ENCODE measurements at places on chromosomes 3 and 15.

DNA sequence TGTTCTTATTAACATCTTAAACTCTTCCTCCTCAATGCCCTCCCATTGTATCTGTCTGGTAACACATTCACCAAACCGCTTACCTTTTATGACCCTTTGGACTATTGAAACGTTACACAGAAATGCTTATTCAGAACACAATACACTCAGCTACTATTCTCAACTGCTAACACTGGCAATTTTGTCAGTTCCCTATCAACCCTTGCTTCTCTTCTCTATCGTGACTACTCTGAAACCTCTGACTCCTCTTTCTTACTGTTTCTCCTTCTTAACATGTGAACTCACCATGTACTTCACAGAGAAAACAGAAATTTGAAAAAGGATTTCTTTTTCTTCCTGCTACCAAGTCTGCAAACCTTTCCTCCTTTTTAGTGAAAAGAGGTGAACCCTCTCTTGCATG lies 232.9 kb upstream of the GPR149 start:
- DNase-seq, result no peak

DNA sequence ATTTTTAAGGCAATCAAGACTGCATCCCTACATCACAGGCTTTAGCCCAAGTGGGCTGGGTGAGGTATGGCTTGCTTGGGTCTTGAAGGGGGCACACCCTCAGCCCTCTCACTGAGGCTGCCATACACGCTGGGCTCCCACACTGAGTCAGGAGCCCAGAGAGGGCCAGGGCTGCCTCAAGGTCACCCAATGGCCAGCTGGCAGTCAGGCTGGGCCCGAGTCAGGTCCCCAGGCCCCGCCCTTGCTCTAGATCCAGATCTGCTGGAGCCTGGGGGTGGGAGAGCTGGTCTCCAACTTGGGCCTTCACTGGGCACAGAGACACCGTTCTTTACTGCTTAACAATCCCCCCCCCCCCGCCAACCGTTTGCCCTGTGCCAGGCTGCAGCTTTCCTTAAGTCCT lies 88.1 kb downstream of the IQSEC1 start:
- no peak for DNase-seq

- no peak for DNase-seq
Measured at GRCh38 chr3:98406034-98406433, 15.6 kb downstream of the OR5K3 start.

GRCh38 chr15:88230823-88231222 lies 25.7 kb downstream of the NTRK3 start:
- no peak for DNase-seq

DNA sequence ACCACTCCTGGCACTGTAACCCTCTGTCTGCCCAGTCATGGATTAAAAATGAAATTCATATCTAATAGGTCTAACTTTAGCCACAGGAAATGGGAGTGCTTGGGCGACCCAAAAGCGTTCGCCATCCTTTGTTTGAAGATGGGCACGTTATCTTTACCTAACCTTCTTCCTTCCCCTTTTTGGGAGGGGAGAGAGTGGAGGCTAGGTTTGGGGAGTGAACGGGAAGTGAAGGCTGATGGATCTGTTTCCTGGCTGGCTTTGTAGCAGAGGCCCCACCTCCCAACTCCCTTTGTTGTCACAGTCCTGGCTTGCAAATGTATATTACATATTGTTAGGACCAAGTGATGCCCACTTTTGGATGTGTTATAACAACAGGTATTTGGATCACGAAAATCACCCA lies 98.1 kb upstream of the ARHGEF3 start:
- no peak for DNase-seq

- no peak for DNase-seq
Measured at GRCh38 chr3:118772547-118773011, 262.1 kb downstream of the IGSF11 start.

GRCh38 chr3:184275961-184276910 lies at the start of gene ECE2:
Gene ECE2, plus strand, starts transcription at chr3:184276022. Its CDS starts 132 bp downstream, at chr3:184276154.
- no peak for DNase-seq

DNA sequence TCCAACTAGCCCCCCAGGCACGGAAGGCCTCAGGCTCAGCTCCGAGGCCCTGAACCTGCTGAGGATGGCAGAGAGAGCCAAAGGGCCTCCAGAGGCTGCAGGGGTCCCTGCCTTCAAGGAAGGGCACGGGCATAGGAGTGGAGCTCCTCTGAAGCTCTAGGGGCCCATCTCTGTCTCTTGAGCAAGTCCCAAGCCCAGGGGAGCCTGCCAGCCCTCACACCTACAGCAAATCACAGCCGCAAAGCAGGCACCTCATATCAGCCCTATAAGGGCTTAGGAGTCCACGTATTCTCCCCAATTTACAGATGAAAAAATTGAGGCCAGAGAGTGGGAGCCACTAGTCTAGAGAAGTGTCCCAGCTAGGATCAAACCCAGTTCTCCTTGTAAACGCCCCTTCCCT lies 14.2 kb downstream of the PSTPIP1 start:
- DNase-seq, result no peak

DNA sequence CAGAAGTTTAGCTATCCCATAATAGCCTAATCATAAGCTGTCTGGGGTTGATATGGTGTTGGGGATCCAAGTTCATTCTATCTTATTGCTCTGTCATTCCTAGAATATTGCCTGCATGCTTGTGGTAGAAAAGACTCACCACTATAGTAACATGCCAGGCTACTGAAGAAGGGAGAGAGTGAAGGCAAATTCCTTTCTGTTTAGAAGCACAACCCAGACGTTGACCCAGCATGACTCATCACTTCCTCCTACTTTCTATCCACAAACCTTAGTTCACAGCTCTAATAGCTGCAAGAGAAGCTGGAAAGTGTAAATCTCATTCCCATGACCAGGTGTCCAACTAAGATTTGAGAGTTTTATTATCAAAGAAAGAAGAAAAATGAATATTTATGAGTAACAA lies 57.8 kb upstream of the NMD3 start:
- DNase-seq, result peak; percentile 53

DNA sequence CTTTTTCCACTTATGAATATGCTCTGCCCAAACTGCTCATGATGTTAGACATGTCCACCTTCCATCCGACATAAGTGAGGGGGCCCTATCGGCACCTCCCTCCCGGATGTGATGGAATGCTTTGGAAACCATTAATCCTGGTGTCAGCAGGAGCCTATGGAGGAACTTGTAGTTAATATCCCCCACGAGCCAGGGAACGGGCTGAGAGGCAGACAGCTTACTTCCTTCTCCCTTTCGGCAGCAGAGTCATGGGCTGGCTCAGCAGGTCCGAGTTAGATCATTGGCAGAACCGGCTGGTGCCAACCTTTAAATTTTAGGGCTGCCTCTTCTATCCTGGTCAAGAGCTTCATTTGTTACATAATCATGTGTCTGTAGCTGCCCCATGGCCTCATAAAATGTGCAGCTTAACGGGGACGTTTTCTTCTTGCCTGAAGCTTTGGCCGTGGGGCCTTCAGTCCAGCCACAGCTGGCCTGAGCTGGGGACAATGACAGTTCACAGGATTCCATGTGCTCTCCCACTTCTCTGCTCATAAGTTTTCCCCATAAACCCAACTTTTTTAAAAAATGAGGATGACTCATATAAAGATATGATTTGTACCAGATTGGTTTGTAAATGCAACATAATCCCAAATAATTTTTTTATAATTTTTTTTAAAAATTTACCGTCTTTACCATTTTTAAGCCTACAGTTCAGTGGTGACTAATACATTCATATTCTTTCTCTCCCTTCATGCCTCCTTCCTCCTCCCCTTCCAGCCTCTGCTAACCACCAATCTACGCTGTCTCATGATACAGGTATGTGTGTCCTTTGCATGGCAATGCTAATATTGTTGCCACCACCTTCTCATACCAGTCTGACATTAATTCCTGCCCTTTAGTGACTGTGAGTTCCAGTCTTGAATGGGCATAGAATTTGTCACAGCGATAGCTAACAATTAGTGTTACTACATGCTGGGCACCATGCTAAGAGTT lies 62.2 kb upstream of the RGMA start:
- no peak for DNase-seq

DNA sequence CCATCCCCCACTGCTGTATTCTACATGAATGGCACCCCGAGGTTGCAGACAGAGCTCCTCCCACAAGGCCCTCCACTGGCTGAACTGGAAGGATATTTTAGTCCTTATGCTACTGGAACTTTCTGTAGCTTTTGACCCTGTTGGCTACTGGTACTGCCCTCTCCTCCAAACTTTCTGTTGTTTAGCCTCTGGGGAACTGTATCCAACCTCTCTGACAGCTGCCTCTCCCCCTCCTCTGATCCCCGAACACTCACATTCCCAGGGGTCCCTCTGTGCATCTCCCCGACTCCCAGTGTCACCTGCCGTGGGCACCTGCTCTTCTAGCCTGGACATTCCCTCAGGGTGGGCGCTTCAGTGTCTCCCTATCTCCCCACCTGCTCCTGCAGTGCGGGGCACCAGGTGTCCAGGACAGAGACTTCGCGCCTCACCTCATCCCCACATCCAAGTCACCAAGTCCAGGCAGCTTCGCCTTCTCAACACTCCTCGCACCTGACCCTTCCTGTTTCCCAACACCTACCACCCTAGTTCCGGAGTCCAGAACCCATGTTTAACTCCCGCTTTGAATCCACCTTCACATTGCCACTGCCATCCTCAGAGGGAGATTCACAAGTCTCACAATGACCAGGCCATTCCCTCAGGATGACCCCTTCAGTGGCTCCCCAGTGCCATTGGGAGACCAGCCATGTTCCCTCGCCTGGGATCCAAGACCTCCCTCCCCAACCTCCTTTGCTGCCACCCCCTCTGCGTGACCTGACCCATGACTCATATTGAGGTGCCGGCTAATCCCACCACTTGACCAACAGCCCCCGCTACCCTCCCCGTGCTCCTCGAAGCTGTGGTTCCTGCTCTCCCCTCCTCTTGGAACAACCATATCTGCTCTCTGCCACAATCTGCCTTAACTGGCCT lies 34.2 kb downstream of the BDH1 start:
- no peak for DNase-seq

DNA sequence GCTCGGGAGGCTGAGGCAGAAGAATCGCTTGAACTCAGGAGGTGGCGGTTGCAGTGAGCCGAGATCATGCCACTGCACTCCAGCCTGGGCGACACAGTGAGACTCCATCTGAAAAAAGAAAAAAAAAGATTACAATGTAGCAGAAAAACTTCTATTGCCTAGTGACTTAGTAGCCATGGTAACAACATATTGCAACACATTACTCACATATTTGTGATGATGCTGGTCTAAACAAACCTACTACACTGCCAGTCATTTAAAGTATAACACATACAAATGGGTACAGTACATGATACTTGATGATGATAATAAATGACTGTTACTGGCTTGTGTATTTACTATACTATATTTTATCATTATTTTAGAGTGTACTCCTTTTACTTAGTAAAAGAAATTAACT lies 125.6 kb downstream of the PLOD2 start:
- DNase-seq, result no peak

- no peak for DNase-seq
Measured at GRCh38 chr3:37505415-37505814, 331.0 kb upstream of the LRRFIP2 start.

DNA sequence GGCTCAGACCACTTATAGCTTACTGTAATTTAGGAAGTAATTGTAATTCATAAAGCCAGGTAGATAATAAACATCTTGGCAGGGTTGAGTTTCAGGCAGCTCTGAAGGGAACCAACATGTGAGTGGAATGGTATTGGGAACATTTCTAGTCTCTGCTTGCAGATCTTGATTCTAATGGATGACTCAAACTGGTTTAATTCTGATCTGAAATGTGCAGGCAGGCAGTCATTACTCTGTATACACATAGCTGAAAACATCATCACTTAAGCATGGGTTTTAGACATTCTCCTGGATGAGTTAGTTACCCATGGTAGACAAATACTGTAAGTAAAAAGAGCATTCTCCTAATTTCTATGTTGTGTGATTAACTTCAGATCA lies 317.0 kb upstream of the TPRG1 start:
- no peak for DNase-seq

DNA sequence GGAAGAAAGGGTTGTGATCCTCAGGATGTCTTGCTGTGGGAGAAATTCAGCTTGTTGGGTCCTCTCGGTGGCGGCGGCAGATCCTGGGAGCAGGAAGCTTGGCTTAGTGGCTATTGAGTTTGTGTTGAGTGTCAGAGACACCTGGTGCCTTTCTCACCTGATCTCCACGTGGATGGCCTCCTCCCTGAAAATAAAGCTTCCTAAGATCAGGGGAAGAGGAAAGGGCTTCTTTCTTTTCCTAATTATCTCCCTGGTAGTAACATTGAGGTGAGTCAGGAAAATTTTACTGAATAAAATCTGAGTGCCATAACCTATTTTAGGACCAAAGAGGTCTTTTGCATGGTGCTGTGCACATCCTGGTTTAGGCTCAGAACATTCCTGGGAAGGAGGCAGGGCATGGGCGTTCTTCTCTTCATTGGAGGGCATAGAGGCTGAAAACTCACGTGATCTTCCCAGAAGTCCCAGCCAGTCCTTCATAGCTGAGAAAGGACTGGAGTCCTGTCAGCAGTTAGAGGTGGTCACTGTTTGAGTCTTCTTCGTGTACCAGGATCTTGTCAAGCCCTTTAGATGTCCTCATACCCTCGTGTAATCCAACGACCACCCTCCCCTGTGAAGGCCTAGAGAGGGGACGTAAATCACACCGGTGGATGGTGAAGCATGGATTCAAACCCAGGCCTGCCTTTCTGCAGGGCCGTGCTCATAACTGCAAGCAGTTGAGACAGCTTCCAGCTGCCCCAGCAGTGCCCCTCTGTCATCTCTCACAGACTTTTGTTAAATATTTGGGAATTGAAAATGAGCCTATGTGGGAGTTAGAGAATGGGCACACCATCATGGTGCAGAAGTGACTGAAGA lies 1.1 kb downstream of the CMTM8 start:
- DNase-seq, result no peak

GRCh38 chr15:40450047-40450446 lies 9.3 kb downstream of the BAHD1 start:
- no peak for DNase-seq

DNA sequence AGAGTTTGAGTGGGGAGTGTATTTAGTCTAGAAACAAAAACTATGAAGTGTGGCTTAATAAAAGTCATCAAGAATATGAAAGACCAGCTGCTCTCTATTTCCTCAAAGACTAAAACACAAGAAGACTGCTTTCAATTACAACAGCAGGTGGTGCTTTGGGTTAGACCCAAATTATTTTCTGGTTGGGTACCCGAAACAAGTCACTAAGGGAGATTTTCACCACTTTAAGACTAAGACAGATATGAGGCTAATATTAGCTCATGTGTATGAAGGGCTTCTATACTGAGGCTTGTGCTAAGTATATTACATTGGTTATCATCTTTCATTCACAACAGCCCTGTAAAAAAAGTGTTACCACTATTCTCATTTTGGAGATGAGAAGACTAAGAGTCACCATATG lies 43.1 kb downstream of the COL8A1 start:
- DNase-seq, result no peak

- peak; percentile 79 for DNase-seq
Measured at GRCh38 chr3:141407047-141407446, 38.7 kb downstream of the ZBTB38 start.

Measured in keratinocyte (primary cell).